ENCODE measurements at places on chromosomes 5 and 9.
A peak's percentile ranks its signal among the peaks of the same experiment; 100 is the strongest.

DNA sequence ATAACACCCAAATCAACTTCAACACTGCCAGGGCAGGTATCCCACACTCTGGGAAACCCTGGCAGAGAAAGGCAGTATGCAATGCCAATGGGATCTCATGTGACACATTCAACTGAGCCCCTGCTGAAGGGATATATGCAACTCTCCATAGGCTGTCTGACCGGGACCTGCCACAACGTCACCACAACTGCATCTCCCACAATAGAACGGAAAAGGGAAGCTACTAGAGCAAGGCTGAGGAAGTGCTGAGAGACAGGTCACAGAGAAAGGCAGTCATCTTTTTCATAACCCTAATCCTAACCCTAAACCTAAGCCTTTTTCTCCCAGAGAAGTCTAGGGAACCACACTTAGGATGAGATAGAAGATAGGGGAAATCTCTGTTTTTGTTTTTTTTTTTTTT is 345.9 kb upstream of the CD180 start:
- no peak for DNase-seq

GRCh38 chr9:91302831-91303230 is 58.9 kb downstream of the AUH start:
- no peak for DNase-seq

GRCh38 chr5:106367281-106367680 is 1303.5 kb downstream of the EFNA5 start:
- no peak for DNase-seq

- DNase-seq: no peak
Observed at GRCh38 chr9:135277219-135278201, 190.0 kb downstream of the OLFM1 start.

DNA sequence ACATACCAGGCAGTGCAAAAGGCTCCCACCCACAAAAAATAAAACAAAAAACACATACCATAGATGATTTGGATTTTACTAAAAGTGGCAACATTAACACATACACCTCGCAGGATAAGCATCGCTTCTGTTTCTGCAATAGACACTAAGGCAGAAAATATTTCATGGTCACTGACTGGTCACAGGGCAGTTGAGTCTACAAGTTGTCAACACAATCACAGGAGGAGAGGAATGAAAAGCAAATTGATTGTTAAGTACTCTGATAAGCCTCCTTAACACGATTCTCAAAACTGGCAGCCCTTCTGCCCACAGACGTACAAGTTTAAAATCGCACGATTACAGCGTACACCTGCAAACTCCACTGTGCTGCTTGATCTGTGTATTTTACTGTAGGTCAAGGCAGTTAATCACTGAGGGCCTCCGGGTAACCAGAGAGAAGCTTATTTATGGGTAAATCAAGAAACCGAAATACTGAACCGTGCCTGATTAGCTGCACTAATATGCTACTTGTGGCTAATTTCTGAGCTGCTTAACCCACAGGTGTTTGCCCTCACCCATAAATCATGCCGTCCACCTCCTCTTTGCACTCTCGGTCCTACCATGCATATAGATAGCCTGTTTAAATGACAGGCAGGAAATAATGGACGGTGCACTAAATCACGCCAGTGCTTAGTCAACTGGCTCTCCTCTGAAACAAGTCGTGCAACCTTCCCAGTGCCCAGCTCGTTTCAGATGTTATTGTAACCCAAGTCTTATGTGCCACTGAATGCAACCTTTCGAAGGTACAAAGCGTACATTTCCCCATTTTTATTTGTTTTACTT is 659.4 kb upstream of the ADAMTS16 start:
- no peak for DNase-seq

DNA sequence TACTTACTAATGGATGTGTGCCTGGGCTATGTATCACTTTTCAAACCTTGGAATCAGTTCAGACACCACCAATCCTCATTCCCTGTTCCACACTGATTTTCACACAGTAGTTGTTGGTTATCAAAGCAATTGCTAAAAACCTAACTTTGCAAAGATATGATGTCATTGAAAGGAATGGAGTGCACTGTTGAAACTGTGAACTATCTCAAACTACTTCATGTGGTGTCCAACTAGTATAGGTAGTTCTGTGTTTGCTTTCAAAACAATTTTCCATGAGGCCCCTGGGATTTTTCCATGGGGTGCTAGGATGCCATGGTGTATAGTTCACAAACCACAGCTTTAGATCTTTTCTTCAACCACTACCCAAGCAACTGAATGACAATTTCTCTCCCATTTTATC is 17.8 kb downstream of the INIP start:
- DNase-seq: no peak

- no peak for DNase-seq
Observed at GRCh38 chr9:107049803-107050184, 186.8 kb downstream of the ZNF462 start.

GRCh38 chr9:133794016-133794760 is 56.0 kb upstream of the SARDH start:
- DNase-seq: no peak

DNA sequence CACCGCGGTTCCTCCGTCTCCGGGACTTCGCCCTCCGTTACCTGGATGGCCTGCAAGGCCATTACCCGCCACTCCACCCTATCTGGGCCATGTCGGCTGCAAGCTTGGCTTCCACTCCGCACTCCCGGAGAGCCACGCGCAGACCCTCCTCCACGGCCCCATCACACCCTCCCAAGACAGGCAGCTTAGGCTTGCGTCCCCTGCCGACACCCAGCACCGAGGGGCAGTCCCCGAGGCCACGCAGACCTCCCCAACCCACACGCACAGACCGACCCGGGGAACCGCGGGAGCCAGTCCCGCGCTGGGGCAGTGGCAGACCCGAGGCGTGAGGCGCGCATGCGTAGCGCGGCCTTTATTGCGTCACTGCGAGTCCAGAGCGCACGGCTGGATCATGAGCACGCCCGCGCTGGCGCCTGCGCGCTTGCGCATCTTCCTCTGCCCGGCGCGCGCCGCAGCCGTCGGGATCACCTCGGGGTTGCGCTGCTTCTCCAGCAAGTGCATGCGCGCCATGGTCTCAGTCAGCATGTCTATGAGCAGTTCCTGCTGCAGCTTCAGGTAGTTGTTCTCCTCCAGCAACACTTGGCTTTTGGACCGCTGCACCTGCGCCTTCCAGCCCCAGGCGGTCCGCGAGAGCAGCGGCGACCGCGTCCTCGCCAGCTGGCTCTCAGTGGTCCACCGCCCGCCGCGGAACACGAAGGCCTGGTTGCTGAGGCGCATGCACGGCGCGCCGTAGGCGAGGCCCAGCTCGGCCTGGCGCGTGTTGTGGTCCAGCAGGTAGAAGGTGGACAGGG is 2.4 kb downstream of the CBY3 start:
- peak; percentile 94 for DNase-seq

GRCh38 chr9:124626276-124626675 is 119.1 kb upstream of the NR5A1 start:
- no peak for DNase-seq

DNA sequence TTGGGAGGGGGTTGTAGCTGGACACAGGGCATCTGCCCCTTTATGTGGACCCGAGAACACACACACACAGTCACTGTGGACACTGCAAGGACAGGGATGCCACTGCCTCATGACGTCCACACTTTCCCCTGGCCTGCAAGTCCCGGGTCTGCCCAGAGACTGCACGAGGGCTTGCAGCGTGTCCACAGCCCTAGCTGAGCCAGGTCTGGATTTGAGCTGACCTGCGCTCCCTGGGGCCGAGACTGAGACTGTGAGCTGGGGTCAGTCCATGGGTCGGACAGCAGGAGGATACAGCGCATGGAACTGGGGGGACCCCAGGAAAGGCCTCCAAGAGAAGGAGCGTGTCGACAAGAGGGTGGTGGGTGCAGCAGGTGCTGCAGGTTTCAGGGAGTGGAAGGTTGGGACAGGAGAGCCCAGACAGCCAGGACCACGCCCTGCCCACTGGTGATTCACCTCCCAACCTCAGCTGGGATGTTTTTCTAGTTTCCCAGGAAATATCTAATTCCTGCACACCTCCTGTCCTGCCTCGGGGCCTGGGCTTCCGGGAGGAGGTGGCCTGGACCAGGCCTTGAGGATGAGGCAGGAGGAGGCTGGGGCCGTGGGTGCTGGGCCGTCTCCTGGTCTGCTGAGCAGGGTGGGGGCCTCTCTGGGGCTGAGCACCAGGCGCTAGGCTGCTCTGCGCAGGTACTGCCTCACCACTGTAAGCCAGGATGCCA is 806 bp upstream of the RNF224 start:
- no peak for DNase-seq

DNA sequence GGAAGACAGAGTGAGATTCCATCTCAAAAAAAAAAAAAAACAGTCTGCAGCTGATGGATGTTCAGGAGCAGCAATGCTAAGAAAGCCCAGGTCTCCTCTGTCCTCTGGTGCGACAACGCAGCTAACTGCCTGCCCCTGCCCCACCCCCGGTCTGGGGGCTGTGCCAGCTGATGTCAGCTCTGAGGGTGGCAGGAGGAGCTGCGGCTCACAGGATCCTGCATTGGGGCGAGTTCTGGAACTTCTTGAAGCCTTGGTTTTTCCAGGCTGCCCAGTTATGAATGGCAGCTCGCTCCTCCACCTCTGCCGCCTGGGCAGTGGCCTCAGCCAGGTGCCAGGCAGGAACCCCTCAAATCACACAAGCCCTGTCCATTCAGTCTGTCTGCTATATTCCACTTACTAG is 113.5 kb downstream of the ROR2 start:
- DNase-seq: no peak
